ENCODE measurements at places on chromosomes 7 and 10. TPM values are rescaled to one million over a fixed set of nuclear protein-coding genes. Genes with fewer than 3 reads are reported as not detected.

The ENTPD1 gene
- not detected for total RNA-seq

The GIMAP2 gene
- total RNA-seq, result 0.09 TPM

The BBIP1 gene
- total RNA-seq, result 16.6 TPM

The TMEM168 gene
- total RNA-seq, result 14.8 TPM

The OPN1SW gene
- not detected for total RNA-seq

The PAX4 gene
- total RNA-seq, result not detected

The ADARB2 gene
- not detected for total RNA-seq

The OR2A12 gene
- not detected for total RNA-seq

The SLC26A3 gene
- total RNA-seq, result not detected

The NAT16 gene
- not detected for total RNA-seq

The TSPAN15 gene
- total RNA-seq, result 4.0 TPM

The FOXI2 gene
- not detected for total RNA-seq

The CAMK1D gene
- total RNA-seq, result 1.3 TPM

The CREB5 gene
- total RNA-seq, result 2.2 TPM

The CRYGN gene
- total RNA-seq, result under 0.01 TPM

The LIPN gene
- total RNA-seq, result not detected

The LEP gene
- 1.7 TPM for total RNA-seq

The PDE6C gene
- total RNA-seq, result not detected

The LSM5 gene
- 15.4 TPM for total RNA-seq

The GOLGA7B gene
- total RNA-seq, result not detected

The POT1 gene
- total RNA-seq, result 27.3 TPM

The CYP17A1 gene
- total RNA-seq, result not detected

The MRPS24 gene
- total RNA-seq, result 119 TPM

The RNF32 gene
- 3.2 TPM for total RNA-seq

The NCF1 gene
- not detected for total RNA-seq

The HPSE2 gene
- total RNA-seq, result not detected

The MYOF gene
- total RNA-seq, result 119 TPM

The FAM25C gene
- total RNA-seq, result not detected

The TSPAN13 gene
- total RNA-seq, result 5.6 TPM

The IGFBP3 gene
- 134 TPM for total RNA-seq

The SAMD9L gene
- total RNA-seq, result 8.8 TPM

The MACC1 gene
- under 0.01 TPM for total RNA-seq

The BAZ1B gene
- total RNA-seq, result 32.3 TPM

The LMOD2 gene
- total RNA-seq, result not detected

The COL1A2 gene
- 8,614 TPM for total RNA-seq

All from pericardium fibroblast (primary cell).